ENCODE measurements at places on chromosomes 6 and 20. TPM values are rescaled to one million over a fixed set of nuclear protein-coding genes. Genes with fewer than 3 reads are reported as not detected.

Gene PLAGL2
- 4.2 TPM for polyA plus RNA-seq

Gene SNX3
- 316 TPM for polyA plus RNA-seq

Gene SPTLC3
- 10.0 TPM for polyA plus RNA-seq

DNA sequence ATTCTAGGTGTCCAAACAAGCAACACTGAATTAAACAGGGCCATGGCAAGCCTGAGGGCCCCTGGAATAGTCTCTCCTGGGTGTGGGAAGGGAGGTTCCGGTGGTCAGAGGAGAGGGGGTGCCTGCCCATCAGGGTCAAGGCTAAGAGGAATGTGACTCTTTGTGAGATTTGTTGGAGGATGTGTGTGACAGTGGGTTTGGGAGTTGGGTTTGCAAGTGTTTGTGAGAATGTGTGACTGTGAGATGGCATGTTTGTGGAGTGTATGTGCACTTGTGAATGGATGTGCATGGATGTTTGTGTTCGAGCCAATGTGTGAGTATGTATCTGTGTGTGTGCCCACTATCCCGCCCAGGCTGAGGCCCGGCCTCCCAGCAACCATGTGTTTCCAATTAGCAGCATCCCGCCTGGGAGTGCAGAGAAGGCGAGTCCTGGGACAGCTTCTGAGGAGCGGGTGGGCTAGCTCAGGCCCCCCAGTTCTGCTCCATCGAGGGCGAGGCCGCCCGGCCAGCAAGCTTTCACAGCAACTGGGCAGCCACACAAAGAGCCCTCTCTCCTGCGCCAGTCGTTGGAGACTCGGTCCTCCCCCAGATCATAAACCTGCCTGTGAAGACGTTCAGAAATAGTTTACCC is 12.6 kb downstream of the FOXC1 start:
- DNase-seq, result no peak

DNA sequence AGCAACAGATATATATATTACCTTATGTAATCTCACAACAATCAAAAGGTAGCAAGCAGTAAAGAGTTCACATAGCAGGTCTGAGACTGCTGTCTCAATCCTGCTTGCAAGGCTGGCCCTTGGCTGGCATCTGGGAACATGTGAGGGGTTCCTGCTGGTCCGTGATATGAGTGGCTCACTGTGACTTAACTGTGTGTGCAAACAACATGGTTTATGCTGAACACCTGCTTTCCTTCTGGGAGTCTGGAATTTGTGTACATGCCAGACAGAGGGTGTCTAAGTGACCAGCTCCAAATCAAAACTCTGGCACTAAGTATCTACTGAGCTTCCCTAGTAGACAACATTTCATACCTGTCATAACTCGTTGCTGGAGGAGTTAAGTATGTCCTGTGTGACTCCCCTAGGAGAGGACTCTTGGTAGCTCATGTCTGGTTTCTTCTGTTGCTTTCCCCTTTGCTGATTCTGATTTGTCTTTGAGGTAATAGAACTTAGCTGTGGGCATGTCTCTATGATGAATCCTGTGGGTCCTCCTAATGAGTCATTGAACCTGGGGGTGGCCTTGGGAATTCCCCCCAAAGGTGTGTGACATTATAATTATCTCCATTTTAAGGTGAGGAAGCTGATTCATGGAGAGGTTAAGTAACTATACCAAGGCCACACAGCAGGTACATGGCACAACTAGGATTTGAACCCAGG is 131.6 kb upstream of the NEDD9 start:
- DNase-seq, result peak; percentile 53

DNA sequence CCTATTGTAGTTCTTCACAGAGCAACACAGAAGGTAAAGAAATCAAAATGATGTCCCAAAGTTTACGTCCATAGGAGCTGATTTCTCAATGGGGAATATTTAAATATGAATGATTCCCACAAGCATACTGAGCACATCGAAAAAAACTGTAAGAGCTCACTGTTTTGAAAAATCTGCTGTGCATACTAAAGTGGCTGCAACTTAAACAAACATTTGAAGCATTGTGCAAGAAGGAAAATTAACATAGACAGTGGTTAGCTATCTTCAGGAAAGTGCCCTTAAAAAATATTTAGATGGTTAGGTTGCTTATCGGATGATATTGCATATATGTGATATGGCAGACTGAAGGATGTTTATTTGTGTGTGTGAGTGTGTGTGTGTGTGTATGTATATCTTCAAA is 747.6 kb downstream of the RFPL4B start:
- DNase-seq, result no peak

Gene SYCP2L
- polyA plus RNA-seq, result 0.44 TPM

Gene CDH4
- 1.1 TPM for polyA plus RNA-seq

Gene PACSIN1
- polyA plus RNA-seq, result not detected

Gene PPT2
- 15.6 TPM for polyA plus RNA-seq

Gene PEX3
- 68.1 TPM for polyA plus RNA-seq

DNA sequence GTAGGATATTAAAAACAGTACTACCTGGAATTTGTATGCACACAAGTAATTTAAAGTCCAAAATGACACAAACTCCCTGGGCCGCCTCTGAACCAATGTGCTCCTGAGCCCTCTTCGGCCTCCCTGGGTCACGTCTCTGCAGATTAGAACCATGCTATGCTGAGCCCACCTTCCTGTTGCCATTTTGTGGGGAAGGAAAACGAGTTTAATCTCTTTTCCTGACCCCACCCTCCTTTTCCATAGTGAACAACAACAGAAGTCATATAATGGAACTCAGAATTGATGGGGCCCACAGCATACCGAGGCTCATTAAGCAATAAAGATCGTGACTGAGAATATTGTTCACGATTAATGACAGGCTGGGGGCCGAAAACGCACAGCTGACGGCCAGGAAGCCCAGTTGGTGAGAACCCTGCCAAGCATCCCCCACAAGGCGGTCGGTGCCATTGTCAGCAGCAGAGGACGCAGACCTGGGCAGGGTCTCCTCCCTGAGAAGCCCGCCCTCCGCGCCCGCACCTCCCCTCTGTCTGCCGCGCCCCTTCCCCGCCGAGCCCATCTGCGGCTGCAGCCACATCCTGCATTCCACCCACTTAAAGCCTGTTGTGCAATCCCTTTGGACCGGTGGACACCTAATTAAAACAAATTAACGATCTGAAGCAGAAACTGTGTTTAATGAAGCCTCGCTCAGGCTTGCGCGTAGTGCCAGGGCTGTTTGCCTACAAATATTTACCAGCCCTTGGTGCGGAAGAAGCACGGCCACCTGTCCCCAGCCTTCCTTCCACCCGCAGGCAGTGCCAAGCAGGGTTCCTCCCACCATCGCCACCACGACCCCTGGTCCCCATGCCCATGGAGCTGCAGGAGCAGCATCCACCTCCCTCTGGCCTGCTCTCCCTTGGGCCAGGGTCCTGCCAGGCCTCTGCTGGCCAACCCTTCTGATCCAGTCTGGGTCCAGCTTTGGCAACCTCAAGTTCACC is 68.1 kb downstream of the DLL1 start:
- DNase-seq, result no peak

Gene MAS1
- polyA plus RNA-seq, result not detected

- no peak for DNase-seq
These were observed 506 bp downstream of the CITED2 start for GRCh38 chr6:139373928-139374356.

DNA sequence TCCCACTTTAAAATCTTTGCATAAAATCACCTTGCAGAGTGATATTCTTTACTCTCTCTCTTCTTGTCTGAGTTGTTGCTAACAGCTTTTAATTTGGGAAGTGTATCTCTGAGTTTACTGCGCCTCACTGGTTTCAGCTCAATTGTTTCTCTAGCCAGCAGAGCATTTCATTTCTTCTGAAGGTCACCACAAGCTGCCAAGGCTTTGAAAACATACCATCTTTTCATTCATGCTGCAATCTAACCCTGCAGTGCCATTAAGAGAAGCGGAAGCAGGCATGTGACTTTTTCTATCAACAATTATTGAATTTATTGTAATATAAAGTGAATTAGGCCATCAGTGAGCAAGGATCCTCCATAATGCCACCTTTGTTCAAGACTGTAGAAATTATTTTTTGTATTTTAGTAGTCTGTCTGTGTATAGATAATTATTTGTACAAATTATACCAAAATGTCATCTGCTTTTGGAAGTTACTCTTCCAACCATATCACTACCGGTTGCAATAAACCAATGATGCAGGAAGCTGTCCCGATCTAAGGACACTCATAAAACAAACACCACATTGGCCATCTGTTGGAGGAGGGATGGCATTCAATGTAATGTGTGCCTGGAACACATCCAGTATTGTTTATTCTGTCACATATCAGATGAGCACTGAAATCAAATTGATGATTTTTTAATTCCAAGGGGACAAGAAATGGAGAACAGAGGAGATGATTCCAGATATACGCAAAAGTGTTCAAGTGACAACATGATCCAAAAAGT is 26.8 kb downstream of the HS3ST5 start:
- no peak for DNase-seq

DNA sequence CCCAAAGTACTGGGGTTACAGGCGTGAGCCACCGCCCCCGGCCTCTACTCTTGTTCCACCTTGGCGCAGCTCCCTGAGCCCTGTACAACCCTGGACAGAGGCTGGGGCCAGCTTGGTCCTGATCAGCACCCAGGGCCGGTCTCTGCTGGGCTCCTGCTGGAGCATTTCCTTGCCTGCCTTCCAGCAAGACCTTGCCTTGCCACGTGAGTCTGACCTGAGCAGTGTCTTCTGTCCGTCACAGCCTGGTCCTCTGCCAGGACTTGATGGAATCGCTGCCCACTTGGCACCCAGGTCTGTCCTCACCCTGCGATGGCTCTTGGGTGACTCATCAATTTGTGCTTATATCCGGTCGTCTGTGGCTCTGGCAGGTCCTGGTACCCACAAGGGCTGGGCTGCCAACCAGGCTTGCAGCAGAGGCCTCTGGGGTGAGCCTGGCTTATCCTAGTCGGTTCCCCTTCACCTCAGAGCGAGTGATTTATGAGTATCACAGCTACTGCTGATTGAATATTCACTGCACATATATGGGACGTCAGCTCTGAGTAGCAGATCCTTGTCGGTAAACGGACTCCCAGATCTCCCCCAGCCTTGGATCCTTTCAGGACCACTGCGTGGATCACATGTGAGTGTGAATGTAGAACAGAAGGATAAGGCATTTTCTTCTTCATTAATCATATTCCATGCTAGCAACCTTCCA is 10.1 kb upstream of the SULF2 start:
- DNase-seq, result no peak

GRCh38 chr6:87045521-87046075 is 49.3 kb downstream of the CGA start:
- DNase-seq, result no peak

Gene EDN3
- polyA plus RNA-seq, result not detected

- no peak for DNase-seq
These were observed 256.4 kb upstream of the POU3F2 start for GRCh38 chr6:98578016-98578415.

Gene TMEM244
- not detected for polyA plus RNA-seq

GRCh38 chr6:14713008-14713960 is 532.6 kb upstream of the JARID2 start:
- DNase-seq, result peak; percentile 69

DNA sequence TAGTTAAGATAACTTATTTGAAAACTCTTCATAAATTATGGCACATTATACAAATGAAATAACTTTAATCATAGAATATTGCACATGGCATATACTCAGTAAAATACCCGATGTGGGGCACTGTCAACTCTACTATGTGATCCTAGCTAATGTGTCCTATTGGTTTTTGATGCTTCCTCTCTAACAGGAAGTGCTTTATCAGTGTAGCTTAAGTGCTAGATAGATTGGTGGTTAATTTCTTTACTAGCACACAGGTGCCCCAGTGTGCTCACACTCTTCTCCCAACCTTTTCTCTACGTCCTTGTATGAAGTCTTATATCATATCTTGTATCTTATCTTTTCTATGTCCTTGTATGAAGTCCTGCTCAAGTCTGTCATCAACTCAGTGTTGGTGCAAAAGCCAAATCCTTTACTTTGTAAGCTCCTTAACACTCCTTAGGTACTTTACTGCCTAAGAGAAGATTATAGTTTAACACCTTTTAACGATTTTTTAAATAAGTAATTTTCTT is 358.9 kb downstream of the CENPW start:
- no peak for DNase-seq

DNA sequence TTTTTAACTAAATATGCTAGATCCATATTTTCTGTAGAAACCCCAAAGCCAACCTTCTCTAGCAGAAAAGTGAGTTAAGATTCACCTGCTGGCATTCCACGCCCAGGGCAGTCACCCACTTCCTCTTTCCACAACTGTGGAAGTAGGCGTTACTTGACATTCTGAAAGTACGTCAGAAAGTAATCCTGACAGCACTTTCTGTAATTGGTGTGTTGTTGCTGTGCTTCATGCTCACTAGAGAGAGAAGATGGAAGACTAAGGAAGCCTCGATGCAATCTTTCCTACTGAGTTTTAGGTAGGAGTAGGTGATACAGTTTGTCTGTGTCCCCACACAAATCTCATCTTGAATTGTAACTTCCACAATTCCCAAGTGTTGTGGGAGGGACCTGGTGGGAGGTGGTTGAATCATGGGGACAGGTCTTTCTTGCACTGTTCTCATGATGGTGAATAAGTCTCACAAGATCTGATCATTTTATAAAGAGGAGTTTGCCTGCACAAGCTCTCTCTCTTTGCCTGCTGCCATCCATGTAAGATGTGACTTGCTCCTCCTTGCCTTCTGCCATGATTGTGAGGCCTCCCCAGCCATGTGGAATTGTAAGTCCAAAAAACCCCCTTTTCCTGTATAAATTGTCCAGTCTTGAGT is 101.1 kb downstream of the MAP3K7 start:
- no peak for DNase-seq

GRCh38 chr6:65799389-65799788 is 92.4 kb upstream of the EYS start:
- DNase-seq, result no peak

Gene RIPK1
- polyA plus RNA-seq, result 19.6 TPM

DNA sequence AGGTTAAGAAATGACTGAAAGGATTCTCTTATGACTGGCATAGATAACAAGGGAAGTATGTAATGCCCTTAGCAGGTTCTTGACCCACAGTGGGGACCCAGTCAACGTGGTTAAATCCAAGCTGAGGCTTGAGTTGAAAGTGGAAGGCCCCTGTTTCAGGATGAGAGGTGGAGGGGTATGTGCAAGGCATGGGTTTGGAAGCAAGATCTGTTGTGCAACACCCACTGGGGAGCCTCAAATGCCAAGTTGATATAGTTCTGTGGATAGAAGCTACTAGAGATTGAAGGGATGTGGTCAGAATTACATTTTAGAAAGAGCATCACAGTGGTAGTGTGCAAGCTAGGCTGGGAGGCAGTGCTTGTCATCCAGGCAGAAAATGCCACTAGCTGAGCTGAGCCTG is 5.1 kb downstream of the PABPC1L start:
- DNase-seq, result no peak

DNA sequence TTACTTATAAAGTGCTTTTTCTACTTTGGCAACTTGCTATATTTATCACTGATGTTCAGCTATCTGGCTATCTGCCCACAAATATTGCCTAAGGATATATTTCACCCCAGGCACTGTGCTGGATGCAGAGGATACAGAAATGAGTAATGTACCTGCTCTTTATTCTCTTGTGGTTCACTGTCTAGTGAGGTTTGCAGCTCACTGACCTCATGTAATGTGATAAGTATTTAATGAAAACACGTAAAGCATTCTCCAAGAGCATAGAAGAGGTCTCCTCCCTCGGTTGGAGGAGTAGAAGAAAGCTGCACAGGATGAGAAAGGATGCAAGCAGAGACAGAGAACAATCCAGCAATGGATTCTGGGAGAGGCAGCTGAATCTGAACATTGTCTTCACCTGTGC is 610.7 kb downstream of the CBLN4 start:
- no peak for DNase-seq

Measured in keratinocyte (primary cell).